ENCODE measurements at places on chromosomes 5 and 9. TPM values are rescaled to one million over a fixed set of nuclear protein-coding genes. Genes with fewer than 3 reads are reported as not detected.

STPG3 gene
- total RNA-seq, result not detected

SPIN1 gene
- 136 TPM for total RNA-seq

- H3K27ac ChIP-seq, result no peak overlapping the region
- H3K27me3 ChIP-seq, result no peaks in the 10 kb centered on the region
- DNase-seq, result no peak
Measured at GRCh38 chr9:16612627-16613026, 257.8 kb downstream of the BNC2 start.

DNA sequence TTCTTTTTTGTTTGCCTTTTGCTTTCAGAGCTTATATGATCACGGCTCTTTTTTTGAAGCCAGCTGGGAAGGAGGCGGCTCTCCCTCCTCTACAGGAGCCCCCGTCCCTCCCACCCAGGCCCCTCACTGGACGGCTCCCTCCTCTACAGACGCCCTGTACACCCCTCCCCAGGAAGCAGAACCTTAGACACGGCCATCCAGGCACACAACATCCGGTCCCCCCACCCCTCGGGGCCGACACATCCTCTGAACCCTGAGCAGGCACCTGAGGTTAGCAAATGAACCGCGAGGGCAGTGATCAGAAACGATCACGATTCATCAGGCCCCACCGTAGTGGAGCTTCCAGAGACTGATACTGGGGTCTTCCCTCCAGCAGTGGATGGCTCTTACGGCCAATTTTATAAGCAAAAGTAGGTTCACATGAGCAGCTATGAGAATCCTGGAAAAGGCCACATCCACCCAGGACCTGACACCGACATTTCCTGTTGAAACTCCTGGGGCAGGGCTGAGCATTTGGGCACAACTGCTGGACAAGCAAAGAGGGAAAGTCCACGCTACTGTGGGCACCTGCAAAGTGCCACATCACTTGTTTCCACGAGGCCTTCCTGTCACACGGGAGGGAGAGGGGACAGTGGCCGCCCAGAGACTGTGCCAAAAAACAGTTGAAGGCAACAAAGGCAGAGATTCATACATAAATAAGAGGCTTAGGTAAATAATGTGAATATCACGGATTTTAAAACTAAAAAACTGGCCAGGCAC lies 78.9 kb downstream of the SEMA4D start:
- no peak overlapping the region for H3K27ac ChIP-seq
- no peak for DNase-seq
- no peaks in the 10 kb centered on the region for H3K36me3 ChIP-seq
- no peak overlapping the region for H3K4me3 ChIP-seq

GRCh38 chr5:25544652-25545249 lies 900.0 kb upstream of the CDH10 start:
- no peaks in the 10 kb centered on the region for H3K27me3 ChIP-seq
- H3K4me1 ChIP-seq, result no peaks in the 10 kb centered on the region
- H3K4me3 ChIP-seq, result no peak overlapping the region

- peaks cover 4% of the 10 kb centered on the region for H3K36me3 ChIP-seq
- H3K4me1 ChIP-seq, result no peaks in the 10 kb centered on the region
- H3K4me3 ChIP-seq, result no peak overlapping the region
- H3K27ac ChIP-seq, result no peak overlapping the region
- DNase-seq, result peak; percentile 7
Measured at GRCh38 chr9:134863306-134863902, 17.2 kb upstream of the FCN2 start.

DNA sequence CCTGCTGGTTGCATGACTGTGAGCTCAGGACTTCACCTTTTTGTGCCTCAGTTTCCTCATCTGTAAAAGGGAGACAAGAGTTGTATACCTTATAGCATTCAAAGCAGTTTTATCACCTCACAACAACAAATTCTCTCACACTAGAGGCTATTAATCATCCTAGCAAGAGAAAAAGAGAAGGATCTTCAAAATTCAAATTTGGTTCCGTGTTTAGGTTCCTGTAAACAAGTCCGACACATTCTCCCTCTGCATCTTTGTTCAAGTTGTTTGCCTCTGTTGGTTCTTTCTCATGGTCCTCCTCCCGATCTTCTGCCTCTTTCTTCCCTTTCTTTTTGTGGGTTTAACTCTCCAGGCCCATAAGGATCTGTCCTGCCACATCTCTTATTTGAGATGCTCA lies 218.0 kb downstream of the PIK3R1 start:
- no peak for DNase-seq
- no peak overlapping the region for H3K4me3 ChIP-seq
- H3K4me1 ChIP-seq, result no peaks in the 10 kb centered on the region
- no peaks in the 10 kb centered on the region for H3K36me3 ChIP-seq
- H3K27me3 ChIP-seq, result no peaks in the 10 kb centered on the region

- H3K27me3 ChIP-seq, result no peaks in the 10 kb centered on the region
- H3K36me3 ChIP-seq, result peaks cover 50% of the 10 kb centered on the region
- no peaks in the 10 kb centered on the region for H3K4me1 ChIP-seq
- peak; percentile 47 for DNase-seq
- H3K27ac ChIP-seq, result no peak overlapping the region
- H3K4me3 ChIP-seq, result peak overlapping the region; percentile 95
Measured at GRCh38 chr5:1801967-1802295, 724 bp downstream of the NDUFS6 start.

GRCh38 chr5:77210091-77210963 lies at the start of gene PDE8B:
Gene PDE8B (plus strand): TSS chr5:77210680. CDS start chr5:77210926, 246 bp downstream.
- peak; percentile 45 for DNase-seq
- no peak within 1 kb of the TSS for H3K27ac ChIP-seq
- peaks cover 34% of the 10 kb centered on the region for H3K27me3 ChIP-seq
- H3K4me1 ChIP-seq, result no peaks in the 10 kb centered on the region
- no peaks in the 10 kb centered on the region for H3K36me3 ChIP-seq
- H3K4me3 ChIP-seq, result peak within 1 kb of the TSS; percentile 73

DNA sequence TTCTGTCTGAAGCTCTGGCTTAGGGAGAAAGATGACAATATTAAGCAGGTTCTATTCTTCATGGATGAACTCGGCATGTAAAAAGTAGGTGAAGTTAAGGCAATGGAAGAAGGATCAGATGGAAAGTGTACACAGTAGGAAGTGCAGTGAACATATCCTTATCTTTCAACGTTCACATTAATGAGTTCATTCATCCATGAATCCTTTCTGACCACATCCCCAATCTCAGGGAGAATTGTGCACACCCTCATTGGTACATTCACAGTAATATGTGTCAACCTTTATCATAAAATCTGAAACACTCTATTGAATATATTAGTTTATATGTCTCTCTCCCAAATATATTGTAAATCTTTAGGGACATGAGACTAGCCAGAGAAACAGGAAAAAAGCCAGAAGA lies 5.5 kb downstream of the GIN1 start:
- peaks cover 2% of the 10 kb centered on the region for H3K4me1 ChIP-seq
- H3K4me3 ChIP-seq, result no peak overlapping the region
- no peak for DNase-seq
- H3K27me3 ChIP-seq, result no peaks in the 10 kb centered on the region
- no peak overlapping the region for H3K27ac ChIP-seq
- H3K36me3 ChIP-seq, result peaks cover 9% of the 10 kb centered on the region

DNA sequence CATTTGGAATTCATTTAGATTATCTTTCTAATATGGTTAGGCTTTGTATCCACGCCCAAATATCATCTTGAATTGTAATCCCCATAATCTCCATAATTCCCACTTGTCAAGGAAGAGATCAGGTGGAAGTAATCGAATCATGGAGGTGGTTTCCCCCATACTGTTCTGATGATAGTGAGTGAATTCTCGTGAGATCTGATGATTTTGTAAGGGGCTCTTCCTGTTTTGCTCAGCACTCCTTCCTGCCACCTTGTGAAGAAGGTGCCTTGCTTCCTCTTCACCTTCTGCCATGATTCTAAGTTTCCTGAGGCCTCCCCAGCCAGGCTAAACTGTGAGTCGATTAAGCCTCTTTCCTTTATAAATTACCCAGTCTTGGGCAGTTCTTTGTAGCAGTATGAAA lies 527.5 kb upstream of the ARRDC3 start:
- H3K36me3 ChIP-seq, result no peaks in the 10 kb centered on the region
- no peaks in the 10 kb centered on the region for H3K27me3 ChIP-seq
- no peak for DNase-seq
- no peak overlapping the region for H3K27ac ChIP-seq
- H3K4me3 ChIP-seq, result no peak overlapping the region
- no peaks in the 10 kb centered on the region for H3K4me1 ChIP-seq

DNA sequence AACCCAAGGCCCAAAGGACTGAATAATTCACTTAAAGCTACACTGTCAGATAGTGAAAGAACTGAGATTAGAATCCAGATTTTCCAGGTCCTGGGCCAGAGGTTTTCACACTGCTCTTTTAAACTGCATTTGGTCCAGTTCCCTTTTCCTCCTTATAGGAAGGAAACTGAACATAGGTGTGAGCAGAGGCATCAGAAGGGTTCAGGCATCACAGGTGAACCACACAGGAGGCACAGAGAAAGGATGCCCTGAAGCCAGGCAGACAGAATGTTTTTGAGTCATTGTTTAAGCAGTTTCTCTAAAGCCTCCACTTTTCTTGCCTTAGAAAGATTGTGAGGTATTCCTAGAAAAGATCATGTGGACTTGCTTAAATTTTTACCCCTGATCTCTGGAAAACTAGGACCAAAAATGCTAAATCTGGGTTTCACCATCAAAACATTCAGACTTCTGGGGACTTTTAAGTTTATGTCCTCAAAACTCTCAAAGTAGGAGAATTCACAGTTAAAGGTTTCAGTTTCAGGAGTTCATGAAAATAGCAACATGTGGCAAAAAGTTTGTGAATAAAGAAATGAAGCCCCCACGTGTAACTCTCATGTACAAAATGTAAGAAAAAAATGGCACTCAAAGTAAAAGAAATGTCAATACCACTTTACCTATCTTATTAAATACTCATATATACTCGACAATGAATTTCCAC lies 386.1 kb downstream of the NTRK2 start:
- H3K4me1 ChIP-seq, result no peaks in the 10 kb centered on the region
- no peaks in the 10 kb centered on the region for H3K27me3 ChIP-seq
- H3K27ac ChIP-seq, result no peak overlapping the region
- H3K36me3 ChIP-seq, result peaks cover 3% of the 10 kb centered on the region

- H3K27me3 ChIP-seq, result no peaks in the 10 kb centered on the region
- DNase-seq, result peak; percentile 27
- H3K4me1 ChIP-seq, result no peaks in the 10 kb centered on the region
- H3K4me3 ChIP-seq, result no peak overlapping the region
Measured at GRCh38 chr5:1651971-1652872, 128.5 kb upstream of the LPCAT1 start.

DNA sequence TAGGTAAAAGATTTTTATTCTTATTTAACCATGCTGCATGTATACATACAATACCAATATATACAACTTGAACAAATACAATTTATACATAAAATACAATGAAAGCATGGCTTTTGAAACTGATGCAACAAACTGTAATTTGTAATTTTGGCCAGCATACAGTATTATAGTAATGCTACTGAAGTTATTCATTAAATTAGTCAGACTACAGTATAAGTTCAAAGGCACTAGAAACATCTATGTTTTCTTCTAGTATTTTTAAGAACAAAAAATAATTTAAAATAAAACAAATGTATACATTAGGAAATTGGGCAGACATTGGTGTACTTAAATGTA lies 18.8 kb downstream of the IL4 start:
- H3K36me3 ChIP-seq, result peaks cover under 1% of the 10 kb centered on the region
- H3K4me3 ChIP-seq, result no peak overlapping the region
- H3K4me1 ChIP-seq, result no peaks in the 10 kb centered on the region
- H3K27ac ChIP-seq, result no peak overlapping the region
- no peak for DNase-seq

All from H9 (cell line).